Activated CD4-positive, alpha-beta T cell treated with anti-CD3 and anti-CD28 coated beads, Interleukin-2, amount 50 U/mL, for 16 hours (primary cell): ENCODE measurements at places on chromosomes 4 and X.
A peak's percentile ranks its signal among the peaks of the same experiment; 100 is the strongest.

- DNase-seq, result no peak
These were observed 69.1 kb upstream of the PUDP start for GRCh38 chrX:7216981-7217587.

DNA sequence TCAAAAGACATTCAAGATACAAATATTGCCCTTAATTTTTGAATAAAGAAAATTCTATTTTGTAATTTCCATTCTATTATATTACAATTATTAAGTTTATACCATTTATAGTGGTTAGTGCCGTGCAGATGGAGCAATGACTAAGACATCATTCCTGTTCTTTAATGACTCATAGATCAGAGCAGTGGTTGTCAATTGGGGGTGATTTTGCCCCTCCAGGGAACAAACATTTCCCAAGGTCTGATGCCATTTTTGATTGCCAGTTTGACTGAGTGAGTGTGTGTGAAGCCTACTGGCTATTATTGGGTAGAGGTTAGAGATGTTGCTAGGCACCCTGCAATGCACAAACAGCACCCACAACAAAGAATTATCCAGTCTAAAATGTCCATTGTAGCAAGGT is 97.9 kb upstream of the DDIT4L start:
- DNase-seq, result no peak

GRCh38 chr4:180449395-180449956 is 1793.7 kb upstream of the TENM3 start:
- peak; percentile 6 for DNase-seq

GRCh38 chrX:1597345-1598020 is 6.1 kb downstream of the AKAP17A start:
- DNase-seq, result no peak

GRCh38 chrX:19560611-19561010 is 45.3 kb upstream of the MAP3K15 start:
- no peak for DNase-seq

DNA sequence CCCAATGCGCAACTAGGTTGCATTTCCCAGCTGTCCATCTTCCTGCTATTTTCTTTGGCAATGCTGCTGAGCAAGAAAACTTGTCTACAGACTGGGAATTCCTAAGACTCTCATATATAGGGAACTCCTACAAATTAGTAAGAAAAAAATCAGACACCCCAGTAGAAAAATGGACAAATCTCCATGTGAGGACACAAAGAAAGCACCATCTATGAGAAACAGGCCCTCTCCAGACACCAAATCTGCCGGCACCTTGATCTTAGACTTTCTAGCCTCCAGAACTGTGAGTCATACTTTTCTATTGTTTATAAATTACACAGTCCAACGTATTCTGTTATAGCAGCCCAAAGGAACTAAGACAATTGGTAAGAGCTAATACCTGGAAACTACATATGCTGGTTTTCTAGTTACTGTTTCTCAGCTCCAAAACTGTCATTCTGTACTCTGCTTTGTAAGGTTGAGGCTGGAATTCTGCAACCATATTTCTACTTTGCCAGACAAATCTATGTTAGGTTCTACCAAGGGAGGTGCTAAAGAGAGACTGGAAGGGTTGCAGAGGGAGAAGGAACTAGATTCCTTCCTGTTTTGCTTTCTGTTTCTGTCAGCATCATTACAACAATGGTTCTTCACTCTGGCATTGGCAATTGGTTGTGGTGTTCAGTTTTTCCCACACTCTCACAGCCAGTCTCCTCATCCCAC is 35.7 kb upstream of the FAM241A start:
- DNase-seq, result no peak

- DNase-seq, result no peak
These were observed 161.4 kb downstream of the VSIG4 start for GRCh38 chrX:65878456-65878855.

GRCh38 chr4:184295206-184295605 is 77.5 kb upstream of the ENPP6 start:
- no peak for DNase-seq

DNA sequence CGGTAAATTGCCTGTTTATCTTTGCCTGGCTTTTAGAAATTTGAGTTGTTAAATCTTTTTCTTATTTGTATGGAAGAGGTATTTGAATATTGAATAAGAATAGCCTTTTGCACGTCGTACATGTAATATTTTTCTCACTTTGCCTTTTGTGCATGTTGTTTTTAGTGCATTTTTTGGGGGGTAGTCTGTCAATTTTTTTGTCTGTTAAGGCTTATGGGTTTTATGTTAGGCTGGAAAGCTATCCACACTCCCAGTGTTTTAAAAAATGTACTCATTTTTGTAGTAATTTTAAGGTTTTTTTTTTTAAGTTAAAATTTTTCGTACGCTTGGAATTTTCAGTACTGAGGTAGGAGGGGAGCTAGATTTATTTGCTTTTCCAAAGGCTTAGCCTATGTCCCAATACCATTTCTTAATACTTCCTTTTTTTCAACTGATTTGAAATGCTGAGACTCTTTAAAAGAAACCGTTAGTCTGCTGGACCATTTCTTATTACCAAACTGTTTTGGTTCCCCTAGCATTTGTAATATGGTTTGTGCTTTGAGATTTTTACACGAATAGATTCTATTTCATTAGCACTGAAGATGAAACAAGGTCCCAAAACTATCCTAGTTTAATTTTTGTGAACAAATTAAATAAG is 1.3 kb downstream of the HERC5 start:
- no peak for DNase-seq

DNA sequence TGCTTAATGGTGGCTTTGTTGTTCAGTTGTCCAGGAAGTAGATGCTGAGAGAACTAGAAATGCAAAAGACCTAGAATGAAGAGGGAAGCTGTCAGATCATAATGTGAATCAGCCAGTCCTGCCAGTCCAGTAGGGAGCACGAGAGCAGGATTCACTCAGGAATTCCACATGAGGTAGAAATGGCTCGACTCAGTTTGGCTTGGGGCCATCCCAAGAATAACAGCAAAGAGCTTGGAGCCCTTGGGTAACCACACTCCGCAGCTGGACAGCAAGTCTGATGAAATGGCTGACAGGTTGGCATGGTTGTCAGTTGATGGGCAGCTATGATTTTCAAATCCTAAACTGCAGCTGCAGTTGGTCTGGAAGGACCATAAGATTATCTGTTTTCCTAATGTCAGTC is 44.5 kb upstream of the WDR1 start:
- DNase-seq, result no peak

DNA sequence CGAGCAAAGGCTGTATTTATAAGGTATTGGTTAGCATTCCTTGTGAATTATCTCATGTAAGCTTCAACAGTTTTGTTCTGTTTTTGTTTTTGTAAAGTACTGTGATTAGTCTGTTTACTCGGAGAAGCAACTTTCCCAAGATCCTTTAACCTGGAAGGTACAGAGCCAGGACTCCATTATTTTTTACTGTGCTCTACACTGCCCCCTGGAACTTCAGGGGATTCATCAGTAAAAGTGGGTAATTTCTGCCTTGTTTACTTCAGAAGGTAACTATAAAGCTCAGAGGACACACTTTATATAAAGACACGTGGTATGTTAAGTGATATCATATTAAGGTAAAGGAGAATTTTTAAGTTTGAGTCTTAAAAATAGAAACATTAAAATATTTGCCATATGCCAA is 124.9 kb downstream of the IQCM start:
- DNase-seq, result no peak

DNA sequence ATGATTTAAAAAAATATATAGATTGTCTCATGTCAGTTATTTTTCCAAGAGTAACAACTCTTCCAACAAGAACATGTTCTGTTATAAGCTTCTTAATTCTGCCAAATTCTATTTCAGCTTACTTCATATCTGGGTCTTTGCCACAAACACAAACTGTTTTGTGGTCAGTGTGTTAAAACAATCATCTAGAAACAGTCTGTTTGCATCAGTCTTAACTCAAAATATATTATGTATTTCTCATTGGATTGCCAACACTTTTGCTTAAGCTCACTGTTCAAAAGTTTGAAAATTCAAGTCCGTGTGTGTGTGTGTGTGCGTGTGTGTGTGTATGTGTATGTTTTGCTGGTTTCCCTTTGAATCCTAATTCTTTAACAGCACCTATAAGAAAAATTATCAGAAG is 752.3 kb upstream of the NDST4 start:
- no peak for DNase-seq

DNA sequence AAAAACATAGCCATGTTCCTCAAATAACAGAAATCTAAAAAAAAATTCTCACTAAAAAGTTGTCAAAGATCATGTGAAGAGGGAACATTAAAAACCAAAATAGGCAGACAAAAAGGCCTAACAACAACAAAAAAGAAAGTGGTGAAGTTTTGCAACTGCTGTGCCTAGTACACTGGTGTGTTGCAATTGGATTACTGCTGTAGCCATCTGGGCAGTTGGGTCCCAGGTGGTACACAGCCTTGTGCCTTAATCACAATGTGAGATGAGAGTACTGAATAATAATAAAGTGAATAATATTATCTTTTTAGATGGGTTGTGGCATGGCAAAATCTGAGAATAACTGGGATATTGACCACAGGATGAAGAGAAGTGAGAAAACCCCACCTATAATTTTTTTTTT is 12.0 kb downstream of the C4orf54 start:
- DNase-seq, result no peak

GRCh38 chr4:128068918-128069317 is 7.8 kb downstream of the LARP1B start:
- DNase-seq, result peak; percentile 23

GRCh38 chr4:22237155-22237751 is 278.6 kb downstream of the ADGRA3 start:
- DNase-seq, result peak; percentile 14

GRCh38 chr4:183013730-183014002 is 85.4 kb upstream of the WWC2 start:
- no peak for DNase-seq

DNA sequence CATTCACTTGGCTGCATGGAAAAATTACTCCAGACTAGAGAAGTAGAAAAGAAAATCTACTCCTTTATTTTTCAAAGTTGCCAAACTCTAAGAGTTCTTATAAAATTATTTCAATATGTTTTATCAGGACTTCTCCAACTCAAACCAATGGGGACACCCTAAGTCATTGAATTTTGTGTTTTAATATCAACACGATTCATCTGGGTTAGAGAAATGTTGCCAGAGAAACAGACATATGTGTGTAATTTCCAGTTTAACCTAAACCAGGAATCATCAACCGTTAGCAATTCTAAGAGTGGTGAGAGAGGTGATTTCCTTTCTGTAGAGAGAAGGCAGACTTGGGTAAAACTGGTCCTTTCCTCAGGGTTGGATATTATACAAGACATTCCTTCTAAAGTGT is 291.8 kb downstream of the LDB2 start:
- no peak for DNase-seq

GRCh38 chrX:130594453-130594916 is 192.7 kb downstream of the RBMX2 start:
- DNase-seq, result no peak

DNA sequence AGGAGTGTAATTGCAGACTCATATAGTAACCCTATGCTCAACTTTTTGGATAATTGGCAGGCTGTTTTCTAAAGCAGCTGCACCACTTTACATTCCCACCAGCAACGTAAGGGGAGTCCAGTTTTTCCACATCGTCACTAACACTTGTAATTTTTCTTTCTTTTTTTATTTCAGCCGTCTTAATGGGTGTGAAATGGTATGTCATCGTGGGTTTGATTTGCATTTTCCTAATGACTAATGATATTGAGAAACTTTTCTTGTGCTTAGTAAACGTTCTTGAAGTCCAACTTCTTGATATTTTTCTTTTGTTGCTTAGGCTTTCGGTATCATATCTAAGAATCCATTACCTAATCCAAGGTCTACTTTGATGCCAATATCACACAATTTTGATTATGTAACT is 95.3 kb upstream of the IL1RAPL1 start:
- no peak for DNase-seq

- no peak for DNase-seq
These were observed 137.9 kb upstream of the NALF2 start for GRCh38 chrX:69366183-69366582.

- no peak for DNase-seq
These were observed 315.4 kb downstream of the PPP3CA start for GRCh38 chr4:101031971-101032370.

DNA sequence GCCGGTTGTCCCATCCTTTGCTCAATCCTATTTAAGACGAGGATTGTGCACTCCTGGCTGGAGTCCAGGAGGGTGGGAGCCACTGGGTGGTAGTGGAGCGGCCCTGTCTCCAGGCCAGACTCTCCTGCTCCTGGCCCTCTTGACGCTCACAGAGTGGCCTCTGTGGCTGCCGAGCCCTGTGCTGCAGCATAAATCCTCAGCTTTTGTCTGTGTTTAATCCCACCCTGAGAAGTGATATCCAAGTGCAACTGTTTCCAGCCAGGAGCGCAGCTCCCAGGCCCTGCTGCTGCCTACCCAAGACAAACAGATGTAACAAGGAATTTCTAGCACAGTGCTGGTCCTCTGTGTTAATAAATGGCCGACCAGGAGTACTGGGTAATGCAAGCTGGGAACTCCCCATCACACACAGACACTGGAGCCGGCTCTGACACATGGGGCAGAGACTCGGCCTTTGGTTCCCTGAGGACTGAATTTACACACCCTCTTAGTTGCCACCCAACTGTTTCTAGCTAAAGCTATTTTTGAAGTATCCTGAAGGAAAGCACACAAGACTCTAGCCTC is 85.3 kb downstream of the GATB start:
- DNase-seq, result no peak

GRCh38 chr4:152232271-152232670 is 303.6 kb downstream of the FBXW7 start:
- DNase-seq, result no peak

DNA sequence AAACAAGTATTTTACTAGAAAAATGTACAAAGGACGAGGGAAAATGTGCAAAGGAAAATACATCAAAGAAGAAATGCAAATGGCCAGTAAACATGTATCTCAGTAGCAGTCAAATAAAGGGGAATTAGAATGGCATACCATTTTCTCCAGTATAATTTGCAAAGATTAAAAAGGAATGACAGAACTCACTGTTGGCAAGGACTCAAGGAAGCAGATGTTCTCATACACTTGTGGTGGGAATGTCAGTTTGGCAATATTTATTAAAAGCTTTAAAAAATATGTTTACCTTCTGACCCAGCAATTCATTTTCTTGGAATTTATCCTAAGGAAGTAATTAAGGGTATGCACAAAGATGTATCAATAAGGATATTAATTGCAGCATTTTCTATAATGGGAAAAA is 7.6 kb downstream of the CLCN5 start:
- no peak for DNase-seq

DNA sequence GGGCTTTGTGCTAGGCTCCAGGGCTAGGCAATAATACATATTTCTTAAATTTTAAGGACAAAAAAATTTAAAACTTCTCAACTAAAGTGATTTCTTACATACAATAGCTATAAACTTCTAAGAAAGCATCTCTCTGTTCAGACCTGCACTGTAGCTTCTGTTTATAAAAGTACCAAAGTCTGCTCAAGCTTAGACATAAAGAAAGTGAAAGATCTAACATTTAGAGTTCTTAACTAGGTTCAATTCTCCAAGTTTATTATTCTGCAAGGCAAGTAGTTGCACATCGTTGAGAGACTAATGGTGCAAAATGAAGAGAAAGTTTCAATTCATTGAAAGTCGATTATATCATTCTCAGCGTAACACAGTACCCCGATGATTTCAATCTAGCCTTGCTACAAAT is 857.4 kb upstream of the HTR2C start:
- no peak for DNase-seq

GRCh38 chrX:56429581-56429980 is 133.8 kb upstream of the UBQLN2 start:
- no peak for DNase-seq
